Fibroblast of villous mesenchyme (primary cell): ENCODE measurements at places on chromosomes 12 and 14.

DNA sequence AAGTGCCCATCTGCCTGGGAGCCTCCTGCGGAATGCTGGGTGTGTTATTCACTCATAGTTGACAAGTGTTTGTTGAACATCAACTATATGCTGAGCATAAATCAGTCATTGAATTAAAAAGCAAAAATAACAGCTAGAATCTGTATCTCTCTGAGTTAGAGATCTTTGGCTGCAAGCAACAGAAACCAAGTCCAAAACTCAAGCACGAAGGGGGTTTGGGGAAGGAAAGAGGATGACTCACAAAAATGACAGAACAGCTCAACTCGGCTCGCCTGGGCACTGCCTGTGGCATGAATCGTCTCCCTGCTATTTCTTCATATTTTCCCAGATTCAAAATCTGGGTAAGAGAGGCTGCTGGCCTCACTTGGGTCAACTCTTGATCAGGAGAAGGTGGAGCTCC, 72.6 kb upstream of the NCOR2 start:
- DNase-seq = peak; percentile 16

GRCh38 chr12:96238336-96239047, 44.3 kb downstream of the ELK3 start:
- DNase-seq = peak; percentile 60

- no peak for DNase-seq
Measured at GRCh38 chr12:65838330-65838976, 14.2 kb downstream of the HMGA2 start.

GRCh38 chr12:18794000-18794399, 56.1 kb downstream of the CAPZA3 start:
- DNase-seq = no peak

DNA sequence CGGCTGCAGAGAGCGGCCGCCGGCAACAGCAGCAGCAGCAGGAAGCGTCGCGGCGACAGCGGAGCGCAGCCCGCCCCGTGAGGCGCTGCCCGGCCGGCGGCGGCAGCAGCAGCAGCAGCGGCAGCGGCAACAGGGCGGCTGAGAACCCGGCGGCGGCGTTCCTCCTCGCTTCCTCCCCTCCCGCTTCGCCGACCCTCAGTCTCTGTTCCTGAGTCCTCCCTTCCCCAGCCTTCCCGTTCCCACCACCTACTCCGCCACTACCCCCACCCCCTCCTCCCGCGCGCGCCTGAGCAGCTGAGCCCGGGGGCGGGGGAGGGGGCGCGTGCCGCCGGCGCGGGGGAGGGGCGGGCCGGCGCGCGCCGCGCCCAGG, 310 bp downstream of the BICDL1 start:
- peak; percentile 24 for DNase-seq

GRCh38 chr14:57835766-57836165, 30.1 kb downstream of the SLC35F4 start:
- no peak for DNase-seq

GRCh38 chr12:26323673-26324072, 128.3 kb downstream of the SSPN start:
- no peak for DNase-seq

DNA sequence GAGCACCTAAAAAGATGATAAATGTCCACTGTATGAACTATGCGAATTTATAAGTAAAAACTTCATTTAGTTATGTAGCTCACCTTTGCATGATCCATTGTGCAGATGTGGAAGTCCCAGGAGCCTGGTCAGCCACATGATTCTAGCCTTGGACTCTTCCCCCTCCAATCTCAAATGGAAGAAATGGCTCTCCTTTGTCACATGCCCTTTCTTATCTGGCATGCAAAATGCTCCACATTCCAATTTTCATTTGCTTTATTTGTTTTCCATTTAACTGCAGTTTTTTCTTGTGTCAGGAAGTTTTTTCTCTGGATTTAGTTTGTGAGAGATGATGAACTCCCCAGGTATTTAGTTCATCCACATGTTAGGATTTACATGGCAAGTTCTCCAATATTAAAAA, 73.8 kb downstream of the DYRK2 start:
- no peak for DNase-seq
